ENCODE measurements at places on chromosomes 2 and 18. TPM values are rescaled to one million over a fixed set of nuclear protein-coding genes. Genes with fewer than 3 reads are reported as not detected.

DNA sequence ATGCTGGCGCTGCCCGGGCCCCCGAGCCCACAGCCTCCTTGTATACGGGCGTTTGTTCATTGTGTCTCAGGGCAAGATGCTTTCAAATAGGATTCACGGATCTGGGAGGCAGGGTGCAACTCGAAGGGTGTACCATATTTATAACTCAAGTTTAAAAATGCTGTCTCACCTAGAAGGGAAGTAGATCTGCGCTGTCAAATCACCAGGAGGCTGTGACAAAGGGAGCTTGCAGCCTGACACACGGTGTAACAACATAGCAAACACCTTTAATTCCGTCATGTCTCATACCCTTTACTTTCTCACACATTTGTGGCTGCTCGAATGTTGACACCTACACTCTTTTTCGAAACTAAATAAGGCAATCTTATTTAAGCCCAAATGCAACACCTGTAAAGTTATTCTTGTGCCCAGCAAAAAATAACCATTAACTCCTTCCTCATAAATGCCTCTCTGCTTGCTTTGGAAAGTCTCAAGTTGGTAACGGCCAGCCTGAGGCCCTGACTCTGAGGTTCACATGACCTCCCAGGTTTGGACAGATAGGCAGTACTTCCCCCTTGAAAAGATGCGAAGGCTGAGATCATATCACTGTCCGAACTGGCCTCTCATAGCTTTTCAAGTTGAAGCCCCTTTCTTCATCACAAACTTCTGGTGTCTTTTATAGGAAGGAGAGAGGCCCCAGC lies 11.6 kb downstream of the ZEB2 start:
- H3K4me1 ChIP-seq, result peaks cover 50% of the 10 kb centered on the region
- H3K27ac ChIP-seq, result peak overlapping the region; percentile 99
- H3K36me3 ChIP-seq, result no peaks in the 10 kb centered on the region
- no peak overlapping the region for H3K4me3 ChIP-seq
- DNase-seq, result peak; percentile 74

Gene TSGA10
- total RNA-seq, result 9.4 TPM

- no peak for DNase-seq
- H3K4me1 ChIP-seq, result no peaks in the 10 kb centered on the region
- no peak overlapping the region for H3K4me3 ChIP-seq
- no peak overlapping the region for H3K27ac ChIP-seq
- no peaks in the 10 kb centered on the region for H3K27me3 ChIP-seq
Measured at GRCh38 chr2:77190721-77191346, 331.3 kb downstream of the LRRTM4 start.

- H3K27me3 ChIP-seq, result no peaks in the 10 kb centered on the region
- no peak overlapping the region for H3K4me3 ChIP-seq
- H3K4me1 ChIP-seq, result no peaks in the 10 kb centered on the region
- H3K36me3 ChIP-seq, result no peaks in the 10 kb centered on the region
Measured at GRCh38 chr18:22428672-22429071, 11.0 kb upstream of the CTAGE1 start.

Gene NEU4
- not detected for total RNA-seq

- no peak overlapping the region for H3K4me3 ChIP-seq
- no peaks in the 10 kb centered on the region for H3K4me1 ChIP-seq
- H3K27me3 ChIP-seq, result no peaks in the 10 kb centered on the region
- no peak overlapping the region for H3K27ac ChIP-seq
Measured at GRCh38 chr2:69483696-69484095, 46.5 kb upstream of the NFU1 start.

Measured in upper lobe of left lung (tissue), 6 donors.